Fibroblast of the conjunctiva (primary cell): ENCODE measurements at places on chromosomes 5 and 9.

GRCh38 chr9:21904371-21904770 lies 89.8 kb downstream of the CDKN2A start:
- peak; percentile 31 for DNase-seq

DNA sequence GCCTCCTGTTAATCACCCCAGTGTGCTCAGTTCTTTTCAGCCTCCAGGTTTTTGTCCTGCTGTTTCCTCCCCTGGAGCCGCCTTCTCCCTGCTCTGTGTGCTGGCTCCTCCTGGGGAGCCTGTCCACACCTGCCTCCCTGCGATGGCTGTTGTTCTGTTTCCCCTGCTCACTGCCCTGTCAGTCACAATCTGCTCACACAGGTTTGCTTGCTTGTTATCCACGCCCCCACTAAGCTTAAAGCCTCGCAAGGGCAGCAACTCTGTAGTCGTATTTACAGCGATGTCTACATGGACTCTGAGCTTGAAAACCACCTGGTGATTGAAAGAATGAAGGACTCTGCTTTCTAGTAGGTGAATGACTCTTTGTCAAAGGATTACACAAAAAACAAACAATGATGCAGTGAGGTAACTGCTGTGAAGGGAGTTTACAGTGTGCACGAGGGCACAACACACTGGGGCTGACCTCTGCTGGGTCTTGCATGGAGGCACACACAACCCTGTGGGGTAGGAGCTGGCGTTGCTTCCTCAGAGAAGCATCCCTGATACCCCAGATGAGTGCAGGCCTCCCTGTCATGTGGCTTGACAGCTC lies 39.6 kb upstream of the TEX48 start:
- DNase-seq = no peak

GRCh38 chr9:87601176-87601575 lies 103.5 kb downstream of the DAPK1 start:
- no peak for DNase-seq

GRCh38 chr5:104606258-104606829 lies 1043.8 kb upstream of the NUDT12 start:
- no peak for DNase-seq

DNA sequence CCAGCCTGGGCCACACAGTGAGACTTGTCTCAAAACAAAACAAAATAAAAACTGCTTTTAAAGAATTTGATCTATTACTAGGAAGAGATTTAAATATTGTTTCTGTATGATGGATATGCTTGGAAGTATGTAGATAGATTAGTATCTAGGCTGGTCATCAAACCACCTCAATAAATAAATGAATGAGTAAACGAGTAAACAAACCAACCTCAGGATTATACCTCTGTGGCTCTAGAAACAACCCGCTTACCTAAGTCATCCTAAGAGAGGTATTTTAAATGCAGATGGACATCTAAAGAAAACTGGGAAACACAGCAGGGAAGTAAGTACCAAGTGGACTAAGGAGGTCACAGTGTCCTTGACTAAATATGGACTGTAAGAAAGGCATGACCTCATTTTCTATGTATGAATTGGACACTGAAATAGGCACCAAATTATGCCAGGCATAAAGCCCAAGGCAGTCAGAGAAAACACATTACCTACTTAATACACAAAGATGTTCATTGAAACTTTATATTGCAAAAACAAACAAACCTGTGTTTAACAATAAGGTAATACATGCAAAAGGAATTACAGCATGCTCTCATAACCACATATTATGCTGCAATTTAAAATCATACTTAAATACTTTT lies 7.3 kb downstream of the ANKH start:
- no peak for DNase-seq

- no peak for DNase-seq
Measured at GRCh38 chr5:91076138-91076537, 307.0 kb downstream of the ARRDC3 start.

DNA sequence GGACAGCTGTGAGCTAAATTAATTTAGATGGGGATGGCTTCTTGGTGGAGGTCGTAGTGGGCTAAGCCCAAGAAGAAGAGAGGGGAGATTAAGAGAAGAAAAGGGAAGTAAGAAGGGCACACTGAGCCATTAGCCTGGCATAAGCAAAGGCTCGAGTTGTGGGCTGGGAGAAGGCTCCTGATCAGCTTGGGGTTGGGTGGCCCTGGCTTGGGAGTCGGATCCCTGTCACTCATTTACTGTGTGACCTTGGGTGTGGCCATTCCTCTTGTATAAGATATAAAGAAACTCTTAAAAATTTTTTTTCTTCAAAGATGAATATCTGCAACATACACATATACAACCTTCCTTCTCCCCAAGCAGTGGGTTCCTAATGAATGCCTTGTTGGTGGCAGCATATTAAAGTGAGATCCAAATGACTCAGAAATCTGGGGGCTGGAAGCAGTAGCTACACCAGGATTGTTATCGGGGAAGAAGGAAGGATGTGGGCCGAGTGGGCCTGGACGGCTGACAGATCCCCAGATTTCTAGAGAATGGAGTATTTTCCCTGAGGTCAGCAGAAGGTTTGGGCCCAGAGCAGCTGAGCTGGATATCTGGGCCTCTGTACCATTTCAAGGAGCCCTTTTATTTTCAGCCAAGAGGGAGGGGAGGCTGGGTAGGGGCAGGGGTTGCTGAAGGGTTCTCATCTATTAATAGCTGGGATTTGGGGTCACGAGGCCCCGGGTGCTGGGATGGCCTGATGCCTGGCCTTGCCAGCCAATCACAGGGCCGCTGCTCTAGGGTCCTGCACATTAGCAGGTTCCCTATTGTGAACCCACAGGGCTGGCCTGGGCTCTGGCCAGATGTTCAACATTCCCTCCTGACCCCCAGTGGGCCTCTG lies 52.1 kb downstream of the PPARGC1B start:
- no peak for DNase-seq

GRCh38 chr9:110408598-110408997 lies 70.9 kb upstream of the TXNDC8 start:
- DNase-seq = no peak

- no peak for DNase-seq
Measured at GRCh38 chr9:113591899-113592625, 128.5 kb downstream of the RGS3 start.

- no peak for DNase-seq
Measured at GRCh38 chr9:98637381-98637780, 71.4 kb downstream of the GABBR2 start.
